Thymus (tissue), 14 donors: ENCODE measurements at places on chromosomes 7 and 10. TPM values are rescaled to one million over a fixed set of nuclear protein-coding genes. Genes with fewer than 3 reads are reported as not detected.

DNA sequence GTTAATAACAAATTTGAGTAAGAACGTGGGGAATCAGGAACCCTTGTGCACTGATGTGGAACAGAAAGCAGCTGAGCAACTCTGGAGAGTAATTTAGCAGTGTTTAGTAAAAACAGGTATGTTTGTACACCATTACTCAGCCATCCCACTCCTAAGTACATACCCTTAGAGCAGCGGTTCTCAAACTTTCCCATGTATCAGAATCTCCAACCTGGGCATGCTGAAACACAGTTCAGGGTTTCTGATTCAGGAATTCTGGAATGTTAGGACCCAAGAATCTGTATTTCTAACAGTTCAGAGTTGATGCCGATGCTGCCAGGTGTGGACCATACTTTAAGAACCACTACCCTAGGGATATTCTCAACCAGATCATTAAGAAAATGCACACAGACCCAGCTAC is 5.1 kb downstream of the SGMS1 start:
- no peak for DNase-seq

TMEM106B gene
- 23.7 TPM for total RNA-seq

DNA sequence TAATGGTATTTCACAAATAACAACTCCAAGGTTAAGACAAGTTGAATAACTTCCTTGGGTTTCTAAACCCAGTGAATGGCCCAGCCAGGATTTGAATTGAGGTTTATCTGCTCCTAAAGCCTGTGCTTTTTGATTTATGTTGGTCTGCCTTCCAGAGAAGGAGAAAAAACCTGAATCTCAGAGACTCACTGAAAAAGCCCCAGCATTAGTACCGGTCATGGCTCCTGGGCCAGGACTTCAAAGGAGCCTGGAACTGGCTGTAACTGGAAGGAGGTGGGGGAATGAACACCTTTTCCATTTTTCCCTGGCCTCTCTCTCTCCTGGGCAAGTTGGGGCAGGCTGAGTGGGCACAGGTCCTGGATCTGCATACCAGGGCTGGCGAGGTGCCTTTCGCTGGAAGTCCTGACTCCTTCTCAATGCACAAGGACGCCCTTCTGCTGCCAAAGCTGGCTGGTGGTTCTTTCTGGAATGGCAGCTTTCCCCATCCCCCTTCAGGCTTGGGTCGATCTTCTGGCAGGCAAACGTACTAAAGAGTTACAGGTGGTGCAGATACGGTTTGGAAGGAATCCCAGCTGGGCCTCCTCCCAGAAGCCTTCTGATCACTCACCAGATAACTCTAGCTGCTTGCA is 268.2 kb downstream of the PTEN start:
- no peak for DNase-seq

DNA sequence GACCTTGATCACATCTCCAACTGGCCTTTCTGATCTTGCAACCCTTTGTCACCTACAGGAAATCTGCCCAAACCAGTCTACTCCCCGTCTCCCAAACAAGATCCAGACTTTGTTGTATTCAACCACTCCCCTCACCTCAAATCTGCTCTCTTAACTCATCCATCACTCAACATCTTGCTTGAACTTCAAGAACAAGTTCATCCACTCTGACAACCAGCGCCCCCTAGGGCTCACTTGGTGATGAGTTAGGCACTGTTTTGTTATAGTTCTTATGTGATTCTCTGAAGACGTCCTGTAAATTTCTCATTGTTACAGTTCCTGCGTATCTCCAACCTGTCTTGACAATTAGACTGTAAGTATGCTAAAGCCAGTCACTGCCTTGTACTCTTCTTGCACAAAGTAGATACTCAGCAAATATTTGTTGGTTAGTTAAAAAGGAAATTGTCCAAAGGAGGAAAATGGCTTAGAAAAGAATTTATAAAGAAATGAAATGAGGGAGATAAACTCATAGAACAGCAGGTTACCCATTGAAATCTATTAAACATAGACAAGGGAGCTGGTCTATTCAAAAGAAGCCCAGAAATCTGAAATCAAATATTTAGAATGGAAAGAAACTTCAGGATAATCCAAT is 5.3 kb downstream of the FRMD4A start:
- DNase-seq: peak; percentile 6

DNA sequence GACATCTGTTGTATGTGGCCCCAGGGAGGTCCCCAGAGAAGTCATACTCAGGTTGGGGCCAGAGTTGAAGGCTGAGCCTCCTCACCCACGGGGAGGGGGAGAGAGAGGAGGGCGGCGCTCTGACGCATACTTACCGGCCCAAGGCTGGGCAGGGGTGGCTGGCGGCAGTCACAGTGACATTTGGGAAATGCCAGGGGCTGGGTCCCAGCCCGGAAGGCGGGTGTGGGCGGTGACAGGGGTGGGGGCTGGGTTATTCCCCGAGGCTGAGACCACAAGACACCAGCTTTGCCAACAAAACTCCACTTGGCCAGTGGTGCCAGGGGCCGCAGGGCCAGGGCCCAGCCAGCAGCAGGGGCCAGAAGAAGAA is 41.1 kb downstream of the RASGEF1A start:
- DNase-seq: no peak

AKR1C4 gene
- not detected for total RNA-seq
